ENCODE measurements at places on chromosomes 4 and X.

DNA sequence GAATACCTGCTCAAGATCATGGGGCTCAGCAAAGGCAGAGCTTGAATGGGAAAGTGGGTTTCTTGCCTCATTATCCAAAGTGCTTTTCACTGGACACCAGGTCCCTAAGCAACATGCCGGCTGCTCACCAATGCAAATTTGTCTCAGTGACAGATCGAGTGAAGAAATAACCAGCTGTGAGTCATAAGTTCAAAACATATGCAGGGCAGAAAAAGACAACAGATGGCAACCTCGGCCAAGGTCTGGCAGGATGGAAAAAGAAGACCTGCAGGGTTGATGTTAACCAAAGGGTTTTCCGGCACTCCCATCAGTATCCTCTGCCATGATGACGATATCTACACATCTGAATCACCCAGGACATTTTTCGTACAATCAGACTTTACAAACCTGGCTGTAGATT, 124.1 kb downstream of the AFAP1 start:
- DNase-seq = no peak

- no peak for DNase-seq
These were observed 616 bp downstream of the WDR1 start for GRCh38 chr4:10115797-10116568.

DNA sequence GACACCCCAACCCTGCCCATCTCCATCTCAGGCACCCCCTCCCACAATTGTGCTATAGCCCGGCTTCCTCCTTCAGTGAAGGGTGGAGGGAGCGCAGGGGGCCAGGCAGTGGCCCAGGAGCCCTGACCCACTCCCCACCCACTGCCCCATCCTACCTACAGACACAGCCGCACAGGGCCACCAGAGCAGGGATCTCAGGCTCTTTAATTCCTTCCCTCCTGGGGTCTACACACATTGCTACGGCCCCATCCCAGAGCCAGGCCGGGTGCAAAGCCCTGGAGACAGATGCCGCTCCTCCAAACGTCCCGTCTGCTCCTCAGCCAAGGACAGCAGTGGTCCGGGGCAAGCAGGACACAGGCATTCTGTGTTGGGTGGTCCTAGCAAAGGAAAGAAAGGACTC, 12.8 kb upstream of the DUSP9 start:
- no peak for DNase-seq

DNA sequence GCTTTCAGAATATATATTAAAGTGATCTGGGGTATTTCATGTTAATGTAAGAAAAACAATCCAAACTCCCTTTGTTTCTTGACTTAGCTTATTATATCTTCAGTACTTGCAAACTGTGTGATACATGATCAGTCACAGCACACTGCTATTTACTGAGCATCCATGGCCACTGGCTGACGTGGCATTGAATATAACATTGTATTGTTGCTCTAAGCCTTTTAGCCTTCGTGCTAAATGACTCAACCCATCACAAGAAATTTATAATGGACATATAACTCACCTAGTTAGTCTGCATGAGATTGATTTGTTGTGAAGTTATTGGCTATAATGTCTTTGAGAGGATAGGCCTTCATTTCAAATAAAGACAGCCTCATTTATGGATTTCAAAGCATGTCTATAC, 642.6 kb downstream of the IL1RAPL1 start:
- DNase-seq = no peak

DNA sequence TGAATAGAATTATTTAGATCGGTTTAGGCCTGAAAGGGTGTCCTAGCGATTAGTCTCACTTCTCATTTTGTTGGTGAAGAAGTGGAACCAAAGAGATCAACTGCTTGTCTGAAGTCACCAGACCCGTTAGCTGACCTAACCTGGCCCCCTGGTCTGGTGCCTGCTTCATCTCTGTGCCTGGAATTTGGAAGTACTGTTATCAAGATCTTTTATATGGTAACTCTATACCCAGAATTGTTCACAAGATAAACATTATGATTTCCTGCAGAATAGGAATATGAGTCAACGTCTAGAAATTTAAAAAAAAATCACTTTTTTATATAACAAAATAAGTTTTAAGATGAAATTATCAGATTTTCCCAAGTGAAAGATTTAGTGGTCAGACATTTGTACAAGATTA, 37.2 kb downstream of the LRP2BP start:
- DNase-seq = no peak

DNA sequence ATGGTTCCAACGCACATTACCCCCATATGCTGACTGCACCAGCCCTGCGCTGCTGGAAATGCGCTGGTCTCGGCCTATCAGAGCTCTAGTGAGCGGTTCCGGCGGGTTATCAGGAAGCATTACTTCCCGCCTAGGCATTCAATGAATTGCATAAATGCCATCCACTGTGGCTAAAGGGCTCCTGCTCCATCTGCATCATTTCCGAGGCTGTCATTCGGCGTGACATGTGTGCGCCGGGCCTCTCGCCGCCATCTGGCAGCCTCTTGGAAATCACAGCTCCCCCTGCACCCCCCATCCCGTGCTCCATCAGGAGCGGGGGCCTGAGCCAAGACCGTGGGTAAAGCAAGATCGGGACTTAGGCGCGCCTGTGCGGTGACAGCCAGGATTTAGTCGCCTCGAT, 64.4 kb downstream of the SEPSECS start:
- no peak for DNase-seq
